IPS DF 19.7 (cell line): ENCODE measurements at places on chromosomes 1 and 21.

- no peak for DNase-seq
These were observed 59.4 kb downstream of the ARID4B start for GRCh38 chr1:235268379-235269125.

DNA sequence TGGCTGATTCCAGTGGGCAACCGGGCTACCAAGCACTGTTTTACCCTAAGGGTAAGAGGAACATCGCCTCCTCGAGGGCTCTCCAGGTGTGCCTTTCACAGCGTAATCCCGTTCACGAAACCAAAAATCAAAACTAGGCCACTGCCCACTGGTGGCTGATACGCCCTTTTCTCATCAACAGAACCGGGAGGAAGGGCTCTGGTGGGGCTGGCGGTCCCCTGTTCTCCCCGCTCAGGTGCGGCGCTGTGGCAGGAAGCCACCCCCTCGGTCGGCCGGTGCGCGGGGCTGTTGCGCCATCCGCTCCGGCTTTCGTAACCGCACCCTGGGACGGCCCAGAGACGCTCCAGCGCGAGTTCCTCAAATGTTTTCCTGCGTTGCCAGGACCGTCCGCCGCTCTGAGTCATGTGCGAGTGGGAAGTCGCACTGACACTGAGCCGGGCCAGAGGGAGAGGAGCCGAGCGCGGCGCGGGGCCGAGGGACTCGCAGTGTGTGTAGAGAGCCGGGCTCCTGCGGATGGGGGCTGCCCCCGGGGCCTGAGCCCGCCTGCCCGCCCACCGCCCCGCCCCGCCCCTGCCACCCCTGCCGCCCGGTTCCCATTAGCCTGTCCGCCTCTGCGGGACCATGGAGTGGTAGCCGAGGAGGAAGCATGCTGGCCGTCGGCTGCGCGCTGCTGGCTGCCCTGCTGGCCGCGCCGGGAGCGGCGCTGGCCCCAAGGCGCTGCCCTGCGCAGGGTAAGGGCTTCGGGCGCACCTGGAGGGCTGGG, at the start of gene IL6R:
IL6R (plus strand) TSS at position 360 of the 763 bp plus-strand sequence; CDS start at position 647, 287 bp downstream.
- peak; percentile 25 for DNase-seq

DNA sequence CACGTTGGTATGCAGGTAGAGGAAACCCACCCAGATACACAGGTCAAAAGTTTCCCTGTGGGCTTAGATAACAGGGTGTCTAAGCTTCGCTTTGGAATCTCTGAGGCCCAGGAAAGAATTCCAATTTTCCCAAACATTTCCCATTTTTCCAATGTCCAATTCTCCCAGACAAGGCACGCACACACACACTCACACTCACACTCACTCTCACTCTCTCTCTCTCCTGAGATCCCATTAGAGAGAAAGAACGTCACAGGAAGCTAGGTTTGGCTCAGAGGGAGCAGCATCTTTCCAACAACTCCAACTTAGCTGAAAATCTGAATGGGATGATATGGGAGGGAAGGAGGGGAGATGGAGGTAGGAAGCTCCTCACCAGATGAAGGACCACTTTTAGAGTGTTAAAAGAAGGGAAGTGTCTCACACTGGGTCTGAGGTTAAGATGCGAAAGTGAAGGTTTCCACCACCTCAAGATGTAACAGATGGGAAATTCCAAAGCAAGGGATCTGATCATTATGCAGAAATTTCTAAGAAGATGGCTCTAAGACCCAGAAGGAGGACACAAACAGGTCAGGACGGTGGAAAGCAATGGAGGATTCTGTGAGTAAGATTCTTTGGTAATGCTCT, 63.5 kb downstream of the GNG12 start:
- DNase-seq: no peak

DNA sequence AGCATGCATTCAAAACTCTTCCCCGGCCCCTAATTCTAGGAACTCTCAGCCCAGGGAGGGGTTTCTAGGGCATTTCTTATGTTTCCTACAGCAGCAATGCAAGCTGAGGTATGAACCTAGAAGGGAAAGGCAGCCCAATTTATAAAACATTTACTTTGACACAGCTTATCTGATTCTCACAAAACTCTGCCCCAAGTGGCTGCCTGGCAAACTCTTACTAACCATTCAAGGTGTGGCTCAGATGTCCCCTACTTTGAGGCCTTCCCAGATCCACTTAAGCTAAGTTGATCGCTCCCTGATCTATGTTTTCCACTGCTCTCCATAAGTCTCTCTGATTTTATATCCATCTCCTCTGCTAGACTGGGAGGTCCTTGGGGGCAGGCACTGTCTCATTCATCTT, 35.4 kb downstream of the AK2 start:
- DNase-seq: no peak

GRCh38 chr1:24801176-24801575, 55.9 kb downstream of the CLIC4 start:
- DNase-seq: no peak

DNA sequence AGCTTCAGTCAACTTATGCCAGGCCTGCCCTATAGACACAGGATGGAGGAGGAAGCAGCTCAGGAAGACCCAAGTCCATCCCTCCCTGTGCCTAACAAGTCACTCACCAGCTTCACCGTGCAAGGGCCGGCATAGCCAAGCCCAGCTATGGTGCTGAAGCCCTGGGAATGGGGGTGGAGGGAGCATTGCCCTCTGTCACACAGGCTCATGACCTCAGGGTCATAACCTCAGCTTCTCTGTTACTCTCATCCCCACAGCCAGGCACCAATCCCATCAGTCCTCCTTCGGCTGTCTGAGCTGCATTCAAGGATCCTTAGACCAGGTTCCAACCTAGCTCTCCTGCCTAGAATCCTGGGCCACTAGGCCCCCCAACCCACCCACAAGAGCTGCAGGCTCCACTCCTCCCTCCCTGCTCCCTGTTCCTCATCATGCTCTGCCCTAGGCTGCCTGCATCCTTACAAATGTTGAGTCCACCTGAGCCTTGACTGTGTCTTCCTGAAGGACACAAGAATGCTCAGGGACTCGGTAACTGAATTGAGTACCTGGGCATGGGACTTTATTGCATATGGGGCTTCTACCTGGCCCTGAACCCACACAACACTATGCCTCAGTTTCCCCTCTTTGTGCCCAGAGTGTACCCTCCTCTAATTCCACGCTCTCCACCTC, 1.7 kb downstream of the CD244 start:
- DNase-seq: no peak

- DNase-seq: no peak
These were observed 101.1 kb downstream of the RAVER2 start for GRCh38 chr1:64845831-64846425.

DNA sequence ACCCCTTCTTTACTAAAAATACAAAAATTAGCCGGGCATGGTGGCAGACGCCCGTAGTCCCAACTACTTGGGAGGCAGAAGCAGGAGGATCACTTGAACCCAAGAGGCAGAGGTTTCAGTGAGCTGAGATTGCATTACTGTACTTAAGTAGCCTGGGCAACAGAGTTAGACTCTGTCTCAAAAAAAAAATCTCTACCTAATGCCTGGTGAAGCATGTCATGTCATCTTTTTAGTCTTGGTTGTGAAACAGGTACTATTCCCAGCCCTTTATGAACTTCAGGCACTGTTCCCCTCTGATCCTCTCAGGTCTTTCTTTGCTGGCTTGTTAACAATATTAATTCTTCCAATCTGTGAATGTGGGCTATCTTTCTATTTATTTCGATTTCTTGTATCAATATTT, 22.1 kb downstream of the PRRC2C start:
- DNase-seq: no peak

DNA sequence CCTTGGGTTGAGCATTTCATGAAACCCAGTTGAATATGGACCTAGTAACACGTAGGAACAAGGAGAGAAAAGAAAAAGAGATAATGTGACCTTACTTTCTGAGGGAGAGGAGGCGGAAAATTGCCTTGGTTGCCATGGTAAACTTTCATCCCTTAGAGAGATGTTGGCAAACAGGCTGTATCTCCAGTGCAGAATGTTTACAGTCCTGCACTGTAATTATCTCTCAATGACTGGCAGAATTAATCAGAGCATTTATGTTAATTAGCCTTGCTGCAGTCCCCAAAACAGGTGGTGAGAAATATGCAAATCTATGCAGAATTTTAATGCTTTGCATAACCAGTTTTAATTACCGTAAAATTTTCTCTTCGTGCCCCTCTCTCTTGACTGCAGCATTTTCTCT, 147.3 kb downstream of the CD247 start:
- no peak for DNase-seq

DNA sequence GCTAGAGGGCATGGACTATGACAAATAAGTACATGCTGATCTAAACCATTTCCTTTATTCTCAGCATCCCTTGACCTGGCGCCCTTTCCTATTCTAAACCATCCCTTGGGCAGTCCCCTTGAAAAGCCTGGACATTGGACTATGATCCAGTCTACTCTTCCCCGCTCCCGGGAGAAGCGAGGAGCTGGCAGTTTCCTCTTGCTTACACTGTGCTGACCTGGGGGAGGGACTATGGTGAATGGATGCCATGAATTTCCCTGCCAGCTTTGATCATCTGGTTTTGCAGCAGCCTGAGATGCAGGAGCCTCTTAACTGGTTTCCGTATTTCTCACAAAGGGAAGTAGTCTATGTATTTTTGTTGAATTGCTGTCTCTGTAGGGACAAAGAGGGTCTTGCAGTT, 121.7 kb downstream of the KIF26B start:
- no peak for DNase-seq

- DNase-seq: no peak
These were observed 30.0 kb upstream of the AGPAT3 start for GRCh38 chr21:43835050-43835449.

DNA sequence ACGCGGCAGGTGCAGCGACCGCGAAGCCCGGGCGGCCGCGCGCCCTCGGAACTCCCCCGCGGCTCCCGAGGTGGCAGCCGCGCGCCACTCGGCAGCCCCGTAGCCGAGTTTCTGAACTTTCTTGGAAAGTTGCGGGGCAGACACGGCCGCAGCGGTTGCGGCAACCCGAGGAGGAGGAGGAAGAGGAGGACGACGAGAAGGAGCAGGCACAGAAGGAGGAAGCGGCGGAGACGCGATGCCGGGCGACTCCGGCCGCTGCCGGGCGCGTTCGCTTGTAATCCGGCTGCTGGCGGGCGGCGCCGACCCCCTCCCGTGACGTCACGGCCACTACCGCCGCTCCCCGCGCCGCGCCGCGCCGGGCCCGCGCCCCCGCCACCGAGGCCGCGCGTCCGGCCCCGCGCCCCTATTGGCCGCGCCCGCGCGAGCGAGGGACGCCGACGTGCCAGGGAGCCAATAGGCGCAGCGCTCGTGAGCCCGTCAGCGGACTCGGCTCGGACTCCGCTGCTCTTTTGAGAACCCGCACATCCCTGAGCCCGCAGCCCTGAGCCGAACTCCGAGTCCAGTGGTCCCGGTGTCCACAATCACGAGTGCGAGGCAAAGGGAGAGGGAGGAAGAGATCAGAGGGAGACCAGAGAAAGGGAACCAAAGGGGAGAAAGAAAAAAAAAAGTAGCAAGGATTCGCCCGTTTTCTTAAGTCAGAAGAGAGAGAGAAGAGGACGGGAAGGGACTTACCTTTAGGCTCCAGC, 736 bp upstream of the BARHL2 start:
- DNase-seq: no peak

DNA sequence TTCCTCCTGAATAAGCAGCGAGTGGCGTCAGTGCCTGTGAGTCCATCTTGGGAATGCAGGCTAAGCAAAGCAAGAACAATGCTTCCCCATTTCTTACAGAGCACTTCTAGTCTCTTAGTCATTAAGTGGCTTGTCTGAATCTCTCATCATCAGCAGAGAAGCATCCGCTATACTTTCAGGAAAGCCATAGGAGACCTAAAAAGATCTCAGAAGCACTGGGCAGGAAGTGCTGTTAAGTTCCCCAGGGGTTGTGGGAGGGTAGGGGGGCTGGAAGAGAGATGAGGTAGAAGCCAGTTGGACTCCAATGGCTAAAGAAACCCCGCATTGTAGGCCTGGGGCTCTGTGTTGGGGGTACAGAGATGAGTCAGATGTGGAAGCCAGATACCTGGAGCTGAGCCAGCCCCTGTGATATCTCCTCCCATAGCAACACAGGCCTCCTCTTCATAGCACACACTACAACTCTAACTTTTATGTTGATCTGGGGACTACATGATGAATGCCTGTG, 44.9 kb downstream of the SYT6 start:
- DNase-seq: no peak

DNA sequence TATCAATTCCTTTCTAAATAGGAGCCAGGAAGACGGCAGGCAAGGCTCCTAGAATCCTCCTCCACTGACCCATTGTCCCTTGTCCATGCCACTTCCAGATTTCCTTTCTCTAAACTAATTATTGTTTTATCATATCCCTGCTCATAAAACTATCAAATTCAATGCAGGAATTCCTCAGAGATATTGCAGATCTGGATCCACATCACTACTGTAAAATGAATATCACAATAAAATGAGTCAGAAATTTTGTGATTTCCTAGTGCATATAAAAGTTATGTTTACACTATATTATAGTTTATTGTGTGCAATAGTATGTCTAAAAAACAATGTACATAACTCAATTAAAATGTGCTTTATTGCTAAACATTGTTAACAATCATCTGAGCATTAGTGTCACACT, 498.7 kb upstream of the NEGR1 start:
- no peak for DNase-seq

- no peak for DNase-seq
These were observed 52.1 kb upstream of the ADARB1 start for GRCh38 chr21:45022348-45022675.

DNA sequence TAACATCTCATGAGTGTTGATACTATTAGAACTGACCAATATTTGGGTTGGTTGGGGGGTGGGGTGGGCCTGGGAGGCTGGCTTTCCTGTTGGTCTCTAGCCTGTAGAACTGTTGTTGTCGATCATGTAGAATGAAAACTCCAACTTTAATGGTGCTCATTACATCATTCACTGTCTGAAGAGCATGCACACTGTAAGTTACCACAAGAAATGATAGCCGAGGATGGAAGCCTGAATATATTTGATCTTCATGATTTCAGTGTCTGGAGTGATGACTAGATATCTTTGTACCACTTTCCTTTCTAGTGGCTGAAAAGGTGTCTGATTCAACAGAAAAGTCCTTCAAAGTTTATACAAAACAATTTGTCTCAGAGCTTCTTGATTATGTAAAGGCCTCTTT, 123.6 kb downstream of the XCL2 start:
- DNase-seq: no peak

DNA sequence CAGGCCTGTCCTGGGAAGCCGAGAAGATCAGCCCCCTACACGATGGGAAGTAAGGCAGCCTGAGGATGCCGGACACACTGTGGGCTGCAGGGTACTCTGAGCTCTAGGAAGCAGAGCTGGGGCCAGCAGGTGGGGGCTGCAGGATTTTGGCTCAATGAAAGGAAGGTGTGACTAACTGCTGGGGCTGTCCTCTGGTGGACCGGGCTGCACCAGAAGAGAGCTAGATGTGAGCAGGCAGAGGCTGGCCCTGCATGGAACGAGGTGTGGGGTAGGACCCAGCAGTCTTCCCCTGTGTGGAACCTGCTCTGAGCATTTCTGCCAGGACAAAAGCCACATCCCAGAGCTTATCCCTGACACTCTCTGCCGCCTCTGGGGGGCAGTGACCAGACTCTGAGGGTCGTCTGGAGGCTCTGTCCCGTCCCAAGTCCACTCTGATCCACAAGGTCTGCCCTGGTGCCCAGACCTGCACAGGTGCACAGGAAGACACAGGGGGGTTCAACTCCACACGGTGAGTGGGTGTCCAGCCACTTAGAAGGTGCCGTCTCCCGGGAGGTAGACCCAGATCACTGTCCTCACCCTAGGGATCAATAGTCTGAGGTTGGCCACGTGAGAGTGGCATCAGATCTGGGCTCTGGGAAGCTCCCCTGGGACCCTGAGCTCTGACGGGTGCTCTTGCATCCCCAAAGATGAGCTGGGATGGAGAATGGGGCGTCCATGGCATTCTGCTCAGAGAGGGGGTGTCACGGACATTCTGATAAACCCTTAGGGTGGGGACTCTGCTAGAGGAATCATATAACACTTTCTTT, 187.6 kb upstream of the VAMP3 start:
- no peak for DNase-seq

- DNase-seq: no peak
These were observed 41.5 kb downstream of the CBS start for GRCh38 chr21:43034101-43034500.
